Motor neuron (in vitro differentiated cells): ENCODE measurements at places on chromosomes 1 and 21.

GRCh38 chr1:203380420-203381150 is 29.7 kb upstream of the FMOD start:
- ATAC-seq: no peak

- no peak for ATAC-seq
These were observed 124.8 kb upstream of the GRIK3 start for GRCh38 chr1:37159102-37159501.

- ATAC-seq: no peak
These were observed 18.5 kb downstream of the TP53BP2 start for GRCh38 chr1:223827193-223827663.

DNA sequence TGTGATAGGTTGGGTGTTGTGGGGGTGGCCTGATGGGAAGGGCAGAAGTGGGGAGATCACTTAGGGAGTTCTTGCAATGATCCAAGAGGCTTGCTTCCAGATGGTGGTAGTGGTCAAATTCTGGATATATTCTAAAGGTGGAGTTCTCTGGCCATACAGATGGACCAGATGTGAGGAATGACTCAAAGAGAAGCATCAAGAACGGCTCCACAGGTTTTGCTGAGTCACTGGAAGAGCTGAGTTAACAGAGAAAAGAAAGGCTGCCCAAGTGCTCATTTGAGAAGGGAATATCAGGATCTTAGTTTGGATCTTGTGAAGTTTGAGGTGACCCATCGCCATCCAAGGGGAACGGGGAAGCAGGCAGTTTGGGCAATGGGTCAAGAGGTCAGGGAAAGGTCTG is 192.9 kb upstream of the GALNT2 start:
- no peak for ATAC-seq

- peak; percentile 42 for ATAC-seq
These were observed 18.0 kb downstream of the KIAA0319L start for GRCh38 chr1:35539073-35539823.

GRCh38 chr1:188394677-188395076 is 1565.9 kb downstream of the PLA2G4A start:
- no peak for ATAC-seq

DNA sequence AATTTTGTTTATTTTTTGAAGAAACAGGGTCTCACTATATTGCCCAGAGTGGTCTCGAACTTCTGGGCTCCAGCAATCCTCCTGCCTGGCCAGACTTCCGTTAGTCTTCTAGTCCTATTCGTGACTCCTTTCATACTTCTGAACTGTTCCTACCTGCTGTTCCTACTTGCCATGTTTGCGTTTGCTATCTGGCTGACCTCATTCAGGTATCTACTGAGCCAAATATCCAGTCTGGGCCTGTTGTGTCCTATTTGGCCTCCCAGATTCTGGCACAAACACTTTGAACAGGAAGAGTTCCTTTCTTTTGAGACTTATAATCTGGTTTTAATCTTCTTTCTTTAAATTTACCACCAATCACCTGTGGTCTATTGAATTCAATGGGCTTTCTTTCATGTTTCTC is 6.9 kb upstream of the NR1I3 start:
- no peak for ATAC-seq

GRCh38 chr21:38691631-38692030 is 114.1 kb upstream of the ETS2 start:
- ATAC-seq: peak; percentile 31

DNA sequence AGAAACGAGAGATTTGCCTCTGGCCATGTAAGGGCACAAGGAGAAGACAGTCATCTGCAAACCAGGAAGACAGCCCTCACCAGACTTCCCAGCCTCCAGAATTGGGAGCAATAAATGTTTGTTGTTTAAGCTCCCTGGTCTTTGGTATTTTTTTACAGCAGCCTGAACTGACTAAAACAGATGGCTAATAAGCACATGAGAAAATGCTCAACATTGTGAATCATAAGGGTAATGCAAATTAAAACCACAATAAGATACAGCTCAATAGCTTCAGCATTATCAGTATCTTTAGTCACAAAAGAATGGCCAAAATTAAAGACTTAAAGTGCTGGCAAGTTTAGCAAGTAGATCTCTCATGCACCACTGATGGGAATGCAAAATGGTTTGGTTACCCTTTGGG is 11.7 kb downstream of the UBE2G2 start:
- ATAC-seq: no peak

- ATAC-seq: no peak
These were observed 98.2 kb downstream of the EPHB2 start for GRCh38 chr1:22808676-22809483.
